NCI-H2029 treated with DMSO at 0.1 percent for 48 hours (cell line): ENCODE measurements at places on chromosomes 16 and 17.

- DNase-seq = no peak
These were observed 151.3 kb upstream of the ZFHX3 start for GRCh38 chr16:73199214-73199613.

- no peak for DNase-seq
These were observed 5.3 kb upstream of the MKS1 start for GRCh38 chr17:58224315-58224714.

DNA sequence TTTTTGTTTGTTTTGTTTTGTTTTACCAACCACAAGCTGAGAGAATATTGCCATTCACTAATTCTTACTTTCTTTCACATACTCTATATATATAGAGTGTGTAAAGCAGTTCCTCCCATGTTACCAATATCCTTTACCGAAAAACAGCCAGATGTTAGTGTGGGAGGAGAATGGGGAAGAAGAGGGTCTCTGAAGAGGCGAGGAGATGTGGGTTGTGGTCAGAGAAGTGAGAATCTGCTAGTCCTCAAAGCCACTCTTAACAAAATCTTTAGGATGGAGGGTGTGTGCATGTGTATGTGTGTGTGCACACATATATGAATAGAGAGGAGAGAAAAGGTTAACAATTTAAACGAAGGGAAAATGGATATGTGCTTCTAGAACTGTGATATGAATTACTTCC, 80.6 kb downstream of the TUBD1 start:
- DNase-seq = no peak

- no peak for DNase-seq
These were observed 191.0 kb downstream of the PRKCA start for GRCh38 chr17:66493283-66494019.

DNA sequence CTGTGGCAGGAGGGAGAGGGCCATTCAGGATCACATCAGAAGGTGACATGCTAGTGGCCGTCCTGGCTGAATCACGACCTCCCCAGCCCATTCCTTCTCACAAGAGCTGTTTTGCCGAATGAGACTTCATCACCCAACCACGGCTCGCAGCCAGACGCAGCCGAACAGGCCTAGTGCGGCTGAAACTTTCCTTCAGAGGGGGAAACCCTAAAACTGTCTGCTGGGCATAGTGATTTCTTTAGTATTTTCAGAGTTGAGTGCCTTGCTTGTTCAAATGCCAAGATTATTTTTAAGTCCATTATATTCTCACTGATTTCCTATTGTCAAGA, 343.7 kb downstream of the CPPED1 start:
- DNase-seq = no peak

- DNase-seq = no peak
These were observed 35.9 kb downstream of the CBFA2T3 start for GRCh38 chr16:88940862-88941817.

GRCh38 chr17:39751016-39751543, 13.3 kb downstream of the GRB7 start:
- DNase-seq = no peak

DNA sequence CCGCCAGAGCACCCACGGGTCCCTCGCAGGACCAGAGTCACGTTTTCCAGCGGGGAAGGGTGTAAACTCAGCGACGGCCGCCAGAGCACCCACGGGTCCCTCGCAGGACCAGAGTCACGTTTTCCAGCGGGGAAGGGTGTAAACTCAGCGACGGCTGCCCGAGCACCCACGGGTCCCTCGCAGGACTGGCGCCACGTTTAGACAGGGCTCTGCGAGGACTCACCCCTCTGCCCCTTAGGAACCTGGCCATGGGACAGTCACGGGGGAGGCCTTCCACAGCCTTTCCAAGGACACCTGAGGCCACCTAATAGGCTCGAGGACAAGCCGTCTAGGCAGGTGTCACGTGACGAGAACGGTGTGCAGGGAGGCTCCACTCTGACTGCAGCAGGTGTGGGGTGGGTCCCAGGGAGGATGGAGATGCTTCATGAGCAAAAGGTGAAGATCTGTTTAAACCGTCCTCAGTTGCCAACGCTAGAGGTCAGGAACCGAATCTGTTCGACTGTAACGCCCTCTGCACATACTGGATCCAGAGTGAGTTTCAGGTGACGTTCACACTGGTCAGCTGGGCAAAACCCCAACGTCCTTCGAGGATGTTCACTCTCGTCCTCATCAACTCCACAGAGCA, 48.0 kb upstream of the METRNL start:
- DNase-seq = no peak

GRCh38 chr17:18261146-18261515, 669 bp downstream of the MIEF2 start:
- DNase-seq = no peak

DNA sequence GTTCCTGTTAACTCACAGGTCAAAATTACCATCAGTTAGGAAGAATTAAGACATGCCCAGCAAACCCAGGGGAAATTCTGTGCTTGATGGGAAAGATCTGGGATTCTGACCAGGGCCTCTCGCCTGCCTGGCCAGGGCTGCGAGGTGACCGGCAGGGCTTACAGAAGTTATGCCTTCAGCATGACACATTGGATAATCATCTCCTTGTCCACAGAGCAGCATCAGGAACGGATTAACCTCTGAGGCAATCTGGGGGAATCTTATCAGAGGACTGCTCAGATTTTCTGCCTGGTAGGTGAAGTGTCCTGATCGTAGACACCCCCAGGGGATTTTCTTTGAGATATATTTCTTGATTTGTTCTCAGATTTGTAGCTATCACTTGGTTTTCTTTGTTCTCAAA, 172.5 kb downstream of the HS3ST3A1 start:
- no peak for DNase-seq

DNA sequence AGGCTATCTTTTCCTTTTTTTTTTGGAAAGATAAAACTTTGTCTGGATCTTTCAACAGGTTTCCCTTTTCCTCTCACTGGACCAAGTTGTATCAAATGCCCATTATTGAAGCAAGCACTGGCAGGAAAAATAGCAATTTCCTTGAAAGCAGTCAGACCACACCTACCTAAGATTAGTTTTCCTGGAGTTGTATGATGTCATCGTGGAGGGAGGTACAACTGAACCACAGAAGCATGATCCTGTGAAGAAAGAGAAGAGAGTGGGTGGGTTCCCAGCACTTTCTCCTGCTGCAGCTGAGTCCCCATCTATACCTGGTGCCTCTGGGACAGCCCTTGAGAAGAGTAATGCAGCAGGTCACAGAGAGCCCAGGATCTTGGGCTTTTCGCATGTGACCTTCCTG, 63.6 kb upstream of the ERCC4 start:
- no peak for DNase-seq

DNA sequence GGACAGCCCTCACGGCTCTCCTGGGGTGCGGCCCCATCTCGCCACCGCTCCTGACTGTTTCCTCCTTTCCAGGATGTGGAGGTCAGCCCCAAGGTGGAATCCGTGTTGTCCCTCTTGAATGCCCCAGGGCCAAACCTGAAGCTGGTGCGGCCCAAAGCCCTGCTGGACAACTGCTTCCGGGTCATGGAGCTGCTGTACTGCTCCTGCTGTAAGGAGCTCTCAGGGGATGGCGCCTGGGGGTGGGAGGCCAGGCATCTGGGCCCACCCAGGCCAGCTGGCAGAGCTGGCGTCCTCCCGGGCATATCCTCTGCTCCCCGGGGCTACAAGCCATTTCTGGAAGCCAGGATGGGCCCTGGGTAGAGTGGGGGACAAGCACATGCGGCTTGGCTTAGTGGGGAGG, 13.2 kb downstream of the IL34 start:
- no peak for DNase-seq

DNA sequence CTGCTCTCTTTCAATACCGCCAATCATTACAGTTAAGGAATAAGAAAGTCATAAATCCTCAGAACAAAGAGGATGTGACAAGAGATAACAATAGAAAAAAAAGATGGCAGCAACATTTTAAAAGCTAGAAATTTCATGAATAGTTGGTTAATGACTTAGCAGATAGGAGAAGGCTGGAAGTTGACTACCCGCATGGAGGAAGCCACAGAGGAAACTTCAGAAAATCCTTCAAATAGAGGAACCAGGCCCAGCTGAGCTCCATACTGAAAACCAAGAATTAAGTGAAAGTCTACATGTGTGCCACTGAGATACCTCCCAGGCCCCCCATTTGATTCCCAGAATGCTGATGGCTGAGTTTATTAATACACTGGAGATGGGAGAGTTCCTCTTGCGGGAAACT, 109.3 kb downstream of the GSG1L start:
- DNase-seq = no peak

DNA sequence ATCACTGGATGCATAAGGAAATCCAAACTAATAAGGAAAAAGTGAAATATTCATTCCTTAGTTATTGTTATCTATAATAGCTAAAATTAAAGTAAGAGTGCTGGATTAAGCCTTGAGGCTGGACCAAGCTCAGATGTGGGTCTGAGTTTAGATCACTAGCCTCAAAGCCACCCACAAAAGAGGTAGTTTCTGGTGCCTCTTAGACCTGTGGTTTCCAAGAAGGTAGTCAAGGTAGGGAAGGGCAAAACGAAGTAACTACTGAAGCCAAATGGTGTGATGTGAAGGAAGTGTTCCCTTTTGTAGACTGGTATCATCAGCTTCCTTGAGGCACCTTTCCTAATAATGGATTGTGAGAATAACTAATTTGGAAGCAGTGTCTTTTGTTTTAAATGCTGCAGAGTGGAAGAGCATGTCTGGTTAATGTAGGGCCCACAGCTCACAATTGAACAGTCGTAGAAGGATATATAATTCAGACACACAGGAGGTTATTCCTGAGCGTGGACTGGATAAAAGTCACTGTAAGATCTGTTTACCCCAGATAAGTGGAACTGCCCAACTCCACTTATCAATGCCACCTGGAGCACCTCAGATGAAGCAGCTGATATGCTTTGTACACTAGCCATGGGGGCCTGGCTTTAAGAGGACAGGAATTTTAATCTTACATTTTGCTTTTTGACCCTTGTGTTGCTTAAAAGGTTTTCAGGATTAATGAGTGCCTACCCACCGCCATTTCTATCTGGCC, 31.7 kb upstream of the LCMT1 start:
- no peak for DNase-seq
